GM12891 (cell line): ENCODE measurements at places on chromosomes 3 and 15.

DNA sequence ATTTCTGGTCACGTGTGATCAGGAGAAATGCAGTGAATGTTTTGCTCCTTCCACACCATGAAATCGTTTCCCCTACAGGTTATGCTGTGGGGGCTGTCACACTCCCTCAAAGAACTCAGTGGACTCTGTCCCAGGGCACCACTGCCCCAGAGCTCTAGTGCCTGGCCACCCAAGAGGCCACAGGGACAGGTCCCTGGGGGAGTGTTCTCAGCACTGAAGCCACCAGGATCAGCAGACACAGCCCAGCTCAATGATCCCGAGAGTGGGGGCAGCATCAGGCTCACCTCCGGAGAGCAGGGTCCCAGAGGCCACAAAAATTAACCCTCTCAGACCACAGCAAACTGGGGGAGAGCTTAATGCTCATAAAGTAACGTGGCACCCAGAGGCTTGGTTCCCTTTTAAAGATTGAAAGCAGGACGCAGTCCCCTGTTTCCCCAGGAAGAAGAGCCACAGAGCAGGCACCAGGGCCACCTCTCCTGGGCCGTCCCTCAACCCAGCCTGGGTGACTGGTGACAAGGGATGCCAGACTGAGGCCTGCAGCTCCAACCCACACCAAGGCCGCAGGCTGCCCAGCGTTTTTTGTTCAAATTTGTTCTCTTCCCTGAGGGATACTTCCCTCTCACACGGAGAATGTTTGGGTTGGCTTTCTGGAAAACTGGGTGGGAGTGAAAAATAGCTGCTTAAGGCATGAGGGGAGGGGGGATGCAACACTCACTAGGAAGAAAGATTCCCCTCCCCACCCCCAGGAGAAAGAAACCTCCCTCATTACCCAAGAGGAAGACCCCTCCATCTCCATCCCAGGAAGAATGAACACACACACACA is 123.3 kb upstream of the IGF1R start:
- DNase-seq: no peak

GRCh38 chr15:46778876-46779275 is 938.4 kb upstream of the SEMA6D start:
- DNase-seq: no peak

DNA sequence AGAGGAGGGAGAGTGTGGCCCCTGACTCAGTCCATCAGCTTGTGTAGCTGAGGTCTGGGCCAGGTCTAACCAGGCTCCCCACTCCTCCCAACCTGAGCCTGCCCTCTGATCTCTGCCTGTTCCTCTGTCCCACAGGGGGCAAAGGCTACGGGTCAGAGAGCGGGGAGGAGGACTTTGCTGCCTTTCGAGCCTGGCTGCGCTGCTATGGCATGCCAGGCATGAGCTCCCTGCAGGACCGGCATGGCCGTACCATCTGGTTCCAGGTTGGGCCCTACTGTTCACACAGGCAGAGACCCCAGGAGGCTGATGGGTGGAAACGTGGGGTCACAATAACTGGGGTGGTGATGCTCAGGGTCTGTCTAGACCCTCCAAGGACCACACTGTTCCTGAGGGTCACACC is 6.8 kb downstream of the NEIL1 start:
- no peak for DNase-seq

- no peak for DNase-seq
These were observed 31.5 kb upstream of the FAM81A start for GRCh38 chr15:59406446-59406845.

- no peak for DNase-seq
These were observed 169.7 kb downstream of the RSRC1 start for GRCh38 chr3:158279609-158280008.

DNA sequence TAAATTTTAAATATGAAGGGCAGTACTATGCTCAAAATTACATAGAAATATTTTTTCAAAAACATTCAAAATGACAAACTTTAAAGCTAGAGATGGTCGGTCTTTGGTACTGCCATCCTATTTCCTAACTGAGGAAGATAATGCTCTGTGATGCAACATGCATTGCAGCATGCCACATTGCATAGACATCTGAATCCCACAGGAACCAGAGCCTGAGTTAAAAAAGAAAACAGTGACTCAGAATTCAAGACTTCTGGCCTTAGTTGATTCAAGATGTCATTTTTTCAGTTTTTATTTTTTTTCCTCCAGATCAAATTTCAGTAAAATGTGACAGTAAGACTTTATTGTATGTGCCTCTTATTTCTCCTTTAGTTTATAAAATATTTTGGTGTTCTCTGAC is 33.1 kb downstream of the TP63 start:
- no peak for DNase-seq

DNA sequence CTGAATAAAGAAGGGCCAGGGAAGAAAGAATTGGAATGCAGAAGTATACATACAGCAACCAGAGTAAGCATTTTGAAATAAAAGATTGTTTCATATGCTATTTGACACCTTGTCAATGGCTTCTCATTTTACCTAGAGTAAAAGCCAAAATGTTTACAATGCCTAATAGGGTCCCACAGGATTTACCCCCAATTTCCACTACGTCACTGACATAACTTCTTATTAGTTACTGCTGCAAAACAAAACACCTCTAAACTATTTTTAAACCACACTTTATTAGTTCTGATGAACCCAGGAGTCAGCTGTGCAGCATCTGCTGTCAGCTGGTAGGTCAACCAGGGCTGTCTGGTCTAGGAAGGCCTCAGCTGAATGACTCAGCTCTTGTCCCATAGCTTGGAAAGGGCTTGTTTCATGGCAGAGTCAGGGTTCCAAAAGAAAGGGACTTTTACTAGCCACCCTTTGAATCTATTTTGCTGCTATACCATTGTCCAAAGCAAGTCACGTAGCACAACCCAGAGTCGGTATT is 945.1 kb downstream of the EPHA3 start:
- DNase-seq: no peak

GRCh38 chr3:70853161-70853944 is 540.9 kb upstream of the MDFIC2 start:
- no peak for DNase-seq

- DNase-seq: no peak
These were observed 544.3 kb downstream of the GBE1 start for GRCh38 chr3:81217101-81217500.

DNA sequence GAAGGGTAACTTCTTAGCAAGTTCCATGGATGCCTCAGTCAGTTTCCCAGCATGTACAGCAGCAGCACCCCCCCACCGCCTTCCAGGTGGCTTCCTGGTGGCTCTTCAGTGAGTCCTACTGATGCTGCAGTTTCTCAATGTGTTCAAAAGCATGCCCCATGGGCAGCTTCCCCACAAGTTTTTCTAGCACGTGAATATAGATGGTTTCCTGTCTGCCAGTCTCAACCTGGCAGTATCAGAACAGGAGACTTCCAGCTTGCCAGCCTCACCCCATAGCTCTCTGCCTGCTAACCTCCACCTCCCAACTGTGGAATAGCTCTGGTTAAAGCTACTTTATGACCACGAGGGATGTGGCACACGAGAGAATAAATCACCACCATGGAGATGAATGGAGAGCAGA is 188.3 kb upstream of the SLCO3A1 start:
- DNase-seq: no peak

DNA sequence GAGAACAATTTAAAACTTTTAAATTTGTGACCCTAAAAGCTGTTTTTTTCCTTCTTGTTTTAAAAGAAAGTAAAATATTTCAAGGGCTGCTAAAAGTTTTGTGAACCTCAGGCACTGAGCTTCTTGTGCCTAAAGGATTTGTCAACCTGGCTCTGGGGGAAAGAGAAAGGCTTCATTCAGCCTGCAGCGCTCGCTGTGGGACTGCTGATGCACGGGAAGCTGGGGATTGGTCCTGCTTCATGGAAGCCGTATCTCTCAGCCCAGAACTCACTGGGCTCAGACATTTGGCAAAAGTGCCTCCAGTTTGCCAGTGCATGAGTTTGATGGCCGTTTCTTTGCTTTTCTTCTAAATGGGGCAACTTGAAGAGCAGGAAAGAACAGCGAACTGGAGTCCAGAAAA is 30.8 kb downstream of the TPRG1 start:
- no peak for DNase-seq

- no peak for DNase-seq
These were observed 94.2 kb downstream of the LIPC start for GRCh38 chr15:58525991-58526421.

DNA sequence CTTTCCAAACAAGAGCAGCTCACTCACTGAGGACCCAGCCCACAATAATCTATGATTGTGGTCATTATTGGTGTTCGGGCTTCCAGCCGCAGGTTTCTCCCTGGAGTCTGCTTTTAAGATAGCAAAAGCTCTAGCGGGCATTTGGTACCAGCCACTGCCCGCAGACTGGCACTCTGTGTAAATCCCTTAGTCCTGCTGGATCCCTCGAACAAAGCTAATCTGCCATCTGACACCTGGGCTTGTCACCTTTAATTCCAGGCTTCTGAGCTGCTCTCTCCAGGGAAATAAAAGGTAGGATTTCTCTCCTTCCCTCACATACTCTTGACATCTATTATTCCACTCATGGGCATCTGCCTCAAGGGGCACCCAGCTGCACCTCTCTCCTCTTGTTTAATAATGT is 158.7 kb downstream of the PDCD6IP start:
- DNase-seq: no peak

- no peak for DNase-seq
These were observed 9.7 kb upstream of the NCKIPSD start for GRCh38 chr3:48695393-48695753.

- no peak for DNase-seq
These were observed 12.1 kb downstream of the HEG1 start for GRCh38 chr3:125043599-125044151.

DNA sequence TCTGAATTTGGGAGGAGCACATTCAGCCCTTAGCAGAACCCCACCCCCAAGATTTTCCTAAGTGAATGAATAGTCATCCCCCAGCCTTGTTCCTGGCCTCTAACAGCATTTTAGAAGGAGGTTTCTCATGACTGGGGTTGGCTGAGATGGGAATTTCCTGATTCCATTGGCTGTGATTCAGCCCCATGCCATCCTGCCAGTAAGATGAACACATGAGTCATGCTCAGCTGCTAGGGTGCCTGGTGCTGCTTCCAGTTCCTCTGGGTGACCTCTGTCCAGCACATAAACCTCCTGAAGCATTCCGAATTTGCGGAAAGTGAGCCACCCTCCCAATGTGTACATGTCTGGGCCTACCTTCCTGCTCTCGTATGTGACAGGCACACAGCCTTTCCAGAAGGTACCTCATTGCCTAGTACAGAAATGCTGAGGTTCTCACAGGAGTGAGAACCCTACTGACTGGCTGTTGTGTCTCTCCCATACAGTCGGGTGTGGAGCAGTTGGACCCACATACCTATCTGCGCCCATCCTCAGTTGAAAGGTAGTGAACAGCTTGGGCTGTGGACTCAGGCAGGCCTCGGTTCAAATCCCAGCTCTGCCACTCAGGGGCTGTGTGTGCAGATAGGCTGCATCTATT is 91.7 kb downstream of the APBA2 start:
- no peak for DNase-seq
